ENCODE measurements at places on chromosomes 16 and 17.

GRCh38 chr16:12513076-12513790 lies 290.5 kb downstream of the CPPED1 start:
- no peak for DNase-seq

DNA sequence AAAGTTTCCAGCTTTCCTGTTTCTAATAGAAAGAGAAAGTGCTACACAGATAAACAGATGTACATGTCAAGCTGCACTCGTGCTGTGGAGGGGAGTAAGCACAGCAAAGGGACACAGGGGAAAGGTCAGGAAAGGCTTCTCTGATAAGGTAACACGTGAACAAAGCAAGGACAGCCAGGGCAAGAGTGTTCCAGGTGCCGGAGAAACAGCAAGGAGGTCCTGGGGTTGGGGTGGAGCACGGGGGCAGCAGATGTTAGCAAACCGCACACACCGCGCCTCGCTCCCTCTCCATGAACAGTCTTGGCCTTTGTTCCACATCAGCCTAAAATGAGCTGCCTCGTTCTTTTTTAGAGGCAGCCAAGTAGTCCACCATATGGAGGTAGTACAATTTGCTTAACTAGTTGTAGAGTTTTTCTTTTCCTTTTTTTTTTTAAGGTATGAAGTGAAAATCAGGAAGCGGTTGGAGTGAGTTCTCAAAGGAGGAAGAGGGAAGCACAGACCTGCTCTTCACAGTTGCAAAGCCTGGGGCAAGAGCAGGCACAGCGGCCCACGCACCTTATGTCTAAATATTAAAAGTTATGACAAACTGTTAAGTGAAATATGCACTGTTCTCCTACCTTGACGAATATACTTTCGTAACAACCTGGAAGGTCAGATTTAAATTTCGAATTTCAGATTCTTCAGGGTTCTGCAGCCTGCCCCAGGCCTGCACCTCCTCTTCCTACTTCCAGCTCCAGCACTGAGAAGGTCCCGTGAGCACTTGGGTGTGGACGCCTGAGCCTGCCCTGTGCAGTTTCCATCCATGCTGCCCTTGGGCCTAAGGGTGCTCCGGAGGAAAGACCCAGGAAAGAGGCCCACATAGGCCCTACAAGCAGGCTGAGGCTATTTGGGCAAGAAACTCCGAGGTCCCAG lies 41.5 kb upstream of the RPH3AL start:
- peak; percentile 20 for DNase-seq

DNA sequence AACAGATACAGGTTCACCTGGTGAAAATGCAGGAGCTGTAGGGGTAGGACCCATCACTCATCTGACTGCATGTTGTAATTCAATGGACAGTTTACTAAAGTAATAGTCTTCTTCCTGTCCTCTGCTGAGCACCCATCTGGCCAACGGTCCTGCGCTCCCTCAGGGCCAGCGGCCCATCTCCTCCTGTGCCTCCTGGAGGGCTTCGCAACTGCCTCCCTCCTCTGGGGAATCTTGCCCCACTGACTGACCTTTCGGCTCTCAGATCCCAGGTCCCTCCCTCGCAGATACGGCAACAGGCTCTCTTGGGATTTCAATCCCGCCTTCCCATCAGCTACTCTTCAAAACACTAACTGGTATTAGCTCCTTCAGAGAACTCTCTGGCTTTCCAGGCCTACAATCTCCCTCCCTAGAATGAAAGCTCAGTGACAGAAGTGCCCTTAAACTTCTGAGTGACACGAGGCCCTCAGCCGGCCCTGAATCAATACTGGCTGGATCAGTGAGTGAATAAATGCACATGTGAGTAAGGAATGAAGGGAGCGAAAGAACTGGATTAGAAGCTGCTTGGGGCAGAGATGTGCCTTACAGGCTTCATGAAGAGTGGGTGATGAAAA lies 1.3 kb downstream of the PEMT start:
- no peak for DNase-seq

- DNase-seq, result no peak
Measured at GRCh38 chr16:19437280-19437679, 19.6 kb downstream of the TMC5 start.

GRCh38 chr16:5533321-5533888 lies 435.8 kb upstream of the EEF2KMT start:
- no peak for DNase-seq

- no peak for DNase-seq
Measured at GRCh38 chr16:55146966-55147365, 177.0 kb upstream of the IRX6 start.

DNA sequence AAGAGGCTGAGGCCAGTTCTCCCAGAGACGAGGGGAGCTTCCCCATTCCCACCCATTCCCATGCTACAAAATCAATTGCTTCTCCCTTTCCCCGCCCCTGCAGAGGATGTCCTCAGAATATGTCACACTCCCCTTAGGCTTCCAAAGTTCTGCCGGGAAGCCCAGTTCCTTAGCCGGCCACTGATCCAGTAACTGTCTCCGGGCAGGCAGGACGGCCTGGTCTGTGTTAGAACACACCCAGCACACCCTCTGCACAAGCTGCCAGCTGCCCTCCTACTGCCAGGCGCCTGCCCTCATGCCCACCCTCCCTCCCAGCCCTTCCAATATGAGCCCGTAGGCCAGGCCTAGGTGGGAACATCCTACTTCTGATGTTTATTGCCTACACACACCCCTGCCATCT lies 31.1 kb downstream of the SGSM2 start:
- DNase-seq, result no peak

GRCh38 chr17:32806646-32807045 lies 70.3 kb downstream of the MYO1D start:
- no peak for DNase-seq

GRCh38 chr17:14337596-14338079 lies 36.8 kb downstream of the HS3ST3B1 start:
- DNase-seq, result no peak

DNA sequence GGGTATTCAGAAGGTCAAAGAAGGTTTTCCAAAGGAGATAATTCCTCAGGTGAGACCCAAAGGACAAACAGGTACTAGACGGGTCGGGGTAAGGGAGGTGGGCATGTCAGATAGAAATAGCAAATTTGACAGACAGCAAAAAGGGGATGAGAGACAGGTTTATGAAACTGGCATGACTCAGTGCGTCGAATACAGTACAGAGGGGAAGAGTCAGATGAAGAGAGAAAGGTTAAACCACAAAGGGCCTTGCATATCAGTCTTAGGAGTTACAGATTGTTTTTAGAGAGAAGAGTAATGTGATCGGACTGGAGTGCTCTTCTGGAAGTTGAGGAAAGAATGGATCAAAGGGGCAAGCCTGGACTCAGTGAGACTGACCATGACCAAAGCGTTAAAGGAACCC lies 88.4 kb downstream of the ZZEF1 start:
- DNase-seq, result no peak

GRCh38 chr17:14302431-14303099 lies 1.7 kb downstream of the HS3ST3B1 start:
- DNase-seq, result peak; percentile 86

- no peak for DNase-seq
Measured at GRCh38 chr17:4232168-4232813, 31.5 kb downstream of the ANKFY1 start.

GRCh38 chr17:80018917-80019651 lies 16.6 kb downstream of the TBC1D16 start:
- no peak for DNase-seq

DNA sequence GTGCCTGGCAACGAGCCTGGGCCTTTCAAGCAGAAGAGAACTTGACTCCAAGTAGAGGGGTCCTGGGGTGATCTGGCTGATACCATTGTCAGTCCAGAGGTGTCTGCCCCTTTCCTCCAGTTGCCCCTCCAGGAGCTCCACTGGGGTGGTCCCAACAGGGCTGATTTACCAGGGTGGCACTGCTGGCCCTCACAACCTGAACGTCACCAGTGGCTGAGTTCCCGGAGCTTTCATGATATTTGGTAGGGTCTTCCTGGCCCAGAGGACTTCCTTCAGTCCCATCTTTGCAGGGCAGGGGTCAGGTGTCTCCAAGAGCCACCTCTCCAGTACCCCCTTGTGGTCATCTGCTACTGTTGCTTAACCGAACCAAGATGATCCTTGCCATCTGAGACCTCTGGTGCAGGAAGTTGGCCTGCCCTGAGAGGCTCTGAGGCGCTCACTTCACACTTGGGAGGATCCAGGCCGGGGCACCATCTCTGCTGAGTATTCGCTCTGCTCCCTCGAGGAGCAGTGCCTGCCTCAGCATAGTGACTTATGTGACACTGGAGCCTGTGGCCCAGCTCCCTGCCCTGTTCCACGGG lies 3.5 kb downstream of the LIMD2 start:
- DNase-seq, result no peak

GRCh38 chr16:87278191-87279093 lies 38.8 kb downstream of the C16orf95 start:
- DNase-seq, result peak; percentile 90

DNA sequence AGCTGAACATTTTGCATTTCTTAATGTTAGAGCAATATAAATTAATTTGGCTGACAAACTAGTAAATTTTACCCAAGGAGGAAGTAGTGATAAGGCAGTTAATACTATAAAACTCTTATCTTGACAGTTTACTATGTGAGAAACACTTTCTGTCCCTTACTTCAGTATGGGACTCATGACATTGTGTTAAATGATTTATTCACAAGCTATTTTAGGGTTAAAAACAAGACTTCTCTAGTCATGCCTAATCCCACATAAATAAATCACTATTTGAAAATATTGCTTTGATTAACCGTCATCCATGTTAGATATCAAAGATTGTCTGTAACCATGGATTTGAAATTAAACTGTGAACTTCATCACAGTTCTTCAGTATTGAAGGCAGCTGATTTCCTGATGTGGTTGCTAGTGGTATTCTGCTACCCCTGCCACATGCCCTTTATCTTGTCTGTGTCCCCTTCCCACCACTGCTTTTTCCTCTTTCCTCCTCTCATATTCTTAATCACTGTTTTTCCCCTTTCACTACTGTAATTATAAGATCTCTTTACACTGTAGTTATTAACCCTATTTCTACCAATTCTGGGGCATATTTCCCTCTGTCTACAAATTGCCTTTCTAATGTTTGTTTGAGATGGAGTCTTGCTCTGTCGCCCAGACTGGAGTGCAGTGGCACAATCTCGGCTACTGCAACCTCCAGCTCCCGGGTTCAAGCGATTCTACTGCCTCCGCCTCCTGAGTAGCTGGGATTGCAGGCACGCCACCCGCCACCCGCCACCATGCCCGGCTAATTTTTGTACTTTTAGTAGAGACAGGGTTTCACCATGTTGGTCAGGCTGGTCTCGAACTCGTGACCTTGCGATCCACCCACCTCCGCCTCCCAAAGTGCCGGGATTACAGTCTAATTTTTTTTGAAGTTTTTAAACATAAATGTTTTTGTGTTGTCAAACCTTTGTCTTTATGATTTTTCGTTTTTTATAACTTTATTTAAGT lies 95.6 kb downstream of the STXBP4 start:
- DNase-seq, result peak; percentile 30

DNA sequence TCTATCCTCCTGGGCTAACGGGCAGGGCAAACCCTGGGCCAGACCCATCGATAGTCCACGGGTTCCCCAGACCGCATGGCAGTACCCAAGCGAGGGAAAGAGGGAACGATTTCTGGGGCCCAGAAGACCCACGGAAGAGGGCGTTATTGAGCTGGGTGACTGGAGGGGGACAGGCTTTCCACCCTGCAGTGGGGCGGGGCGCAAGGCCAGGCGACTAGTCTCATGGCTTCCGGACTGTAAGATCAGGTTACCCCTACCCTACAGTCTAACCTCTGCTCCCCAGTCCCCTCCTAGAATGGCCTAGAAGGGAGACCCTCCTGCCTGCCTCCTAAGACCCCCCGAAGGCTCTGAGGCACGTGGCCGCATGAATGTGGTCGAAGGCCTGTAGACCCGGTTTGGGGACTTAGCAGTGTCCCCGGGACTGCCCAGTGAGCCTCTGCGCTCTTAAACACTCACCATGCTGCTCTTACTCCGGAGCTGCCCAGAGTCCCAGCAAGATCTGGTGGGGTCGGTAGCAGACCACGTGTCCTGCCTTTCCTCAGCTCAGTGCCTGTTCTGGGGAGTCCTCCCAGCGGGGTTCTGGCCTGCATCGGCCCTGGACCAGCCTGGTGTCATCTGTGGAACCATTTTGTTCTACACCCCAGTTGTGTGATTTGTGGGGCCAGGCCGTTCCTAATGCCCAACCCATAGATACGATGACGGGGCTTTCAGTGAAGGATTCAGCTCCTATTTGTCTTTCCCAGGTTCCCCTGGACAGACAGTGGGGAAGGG lies 13.2 kb upstream of the AURKB start:
- DNase-seq, result peak; percentile 73

- no peak for DNase-seq
Measured at GRCh38 chr17:63082952-63083351, 116.9 kb downstream of the TANC2 start.

All from right cardiac atrium (tissue), 5 donors.